Iris pigment epithelial cell (primary cell): ENCODE measurements at places on chromosomes 16 and 17.

DNA sequence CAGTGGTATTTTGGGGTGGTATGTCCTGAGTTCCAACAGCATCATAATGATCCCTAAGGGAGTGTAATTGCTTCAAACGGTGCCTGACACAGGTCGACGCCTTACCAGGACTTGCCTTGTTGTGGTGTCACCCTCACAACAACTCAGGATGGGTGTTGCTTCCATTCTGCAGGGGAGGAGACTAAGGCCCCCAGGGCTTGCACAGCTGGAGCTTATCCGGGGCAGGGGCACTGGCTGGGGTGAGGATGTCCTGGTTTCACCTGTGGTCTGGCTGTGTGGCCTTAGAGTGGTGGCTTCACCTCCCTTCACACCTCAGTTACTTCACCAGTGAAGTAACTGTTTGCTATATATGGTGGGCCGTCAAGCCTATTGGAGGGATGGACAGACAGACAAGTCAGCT, 23.3 kb downstream of the LLGL2 start:
- no peak for DNase-seq

DNA sequence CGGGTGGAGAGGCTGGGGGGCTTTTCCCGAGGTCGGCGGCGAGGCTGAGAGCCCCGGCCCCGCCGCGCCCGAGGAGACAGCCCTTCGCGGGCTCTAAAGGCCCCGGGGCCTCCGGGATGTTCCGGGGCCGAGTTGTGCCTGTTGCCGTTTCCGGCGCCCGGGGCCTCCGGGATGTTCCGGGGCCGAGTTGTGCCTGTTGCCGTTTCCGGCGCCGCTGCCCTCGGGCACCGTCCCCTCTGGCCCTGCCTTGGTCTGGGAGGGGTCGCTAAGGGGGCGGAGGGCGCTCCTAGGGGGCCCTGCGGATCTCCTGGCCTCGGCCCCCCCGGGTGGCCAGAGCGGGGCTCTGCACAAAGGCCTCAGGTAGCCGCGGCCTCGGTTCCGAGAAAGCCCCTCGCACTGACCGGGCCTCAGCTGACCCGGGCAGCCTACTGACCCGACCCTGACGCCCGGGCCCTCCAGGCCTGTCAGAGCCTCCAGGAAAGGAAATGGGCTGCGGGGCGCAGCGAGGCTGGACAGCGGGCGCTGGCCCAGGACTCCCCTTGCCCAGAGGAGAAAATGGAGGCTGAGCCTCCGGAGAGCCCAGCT, 24.2 kb downstream of the ACTG1 start:
- no peak for DNase-seq

GRCh38 chr17:4959261-4959965, 8.2 kb downstream of the SPAG7 start:
- DNase-seq = no peak

- no peak for DNase-seq
These were observed 42.0 kb upstream of the XYLT1 start for GRCh38 chr16:17512636-17513220.

GRCh38 chr17:76887802-76888201, 19.6 kb downstream of the MGAT5B start:
- no peak for DNase-seq

GRCh38 chr16:79482011-79482410, 118.5 kb downstream of the MAF start:
- no peak for DNase-seq

DNA sequence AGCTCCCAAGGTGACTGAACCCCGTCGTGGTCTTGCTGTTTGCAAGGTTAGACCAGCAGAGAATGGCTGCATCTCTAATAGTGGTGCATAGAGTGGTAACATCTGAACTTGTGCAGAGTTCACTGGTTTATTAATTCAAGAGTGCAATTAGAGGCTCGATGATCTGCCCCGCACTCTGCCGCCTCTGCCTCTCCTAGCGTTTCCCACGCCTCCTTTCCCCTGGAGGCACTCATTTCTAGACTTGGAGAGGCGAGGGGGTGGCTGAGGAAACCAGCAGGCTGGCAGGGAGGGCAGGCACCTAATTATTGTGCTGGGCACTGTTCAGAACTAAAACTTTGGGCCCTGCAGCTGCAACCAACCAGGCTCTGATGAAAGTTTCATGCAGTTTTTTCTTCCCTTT, 363.5 kb upstream of the EEF2KMT start:
- DNase-seq = no peak

DNA sequence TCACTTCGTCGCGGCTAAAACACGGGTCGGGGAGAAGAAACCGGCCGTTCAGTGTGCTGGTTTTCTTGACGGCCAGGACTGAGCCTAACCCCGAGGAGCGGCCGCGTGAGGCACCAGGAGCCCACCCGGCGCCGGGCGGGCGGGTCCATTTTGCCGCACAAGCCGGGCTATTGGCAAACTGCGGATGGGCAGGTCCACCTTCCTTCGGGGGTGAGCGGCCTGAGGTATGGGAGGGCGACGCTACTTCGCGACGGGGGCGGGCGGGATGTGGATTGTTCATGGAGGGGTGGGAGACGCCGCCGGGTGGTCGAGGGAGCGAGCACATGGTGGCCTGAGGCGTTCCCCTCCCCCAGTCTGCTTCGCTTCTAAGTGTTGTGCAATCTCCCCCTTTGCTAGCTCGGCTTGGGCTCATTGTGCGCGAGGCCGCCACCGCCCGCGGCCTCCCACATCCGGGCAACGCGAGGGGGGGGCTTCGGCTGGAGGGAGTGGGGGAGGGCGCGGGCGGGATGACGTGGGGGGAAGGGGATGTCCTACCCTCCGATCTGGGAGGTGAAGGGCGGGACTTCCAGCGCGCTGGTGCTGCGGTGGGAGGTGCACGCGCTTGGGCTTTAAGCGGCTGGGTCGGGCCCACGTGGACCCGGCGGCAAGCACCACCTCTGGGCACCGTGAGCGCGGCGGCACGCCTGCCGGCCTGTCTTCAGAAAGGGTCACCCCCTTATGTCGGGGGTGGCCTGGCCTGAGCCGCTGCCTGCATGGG, 5.9 kb upstream of the CD68 start:
- peak; percentile 94 for DNase-seq

DNA sequence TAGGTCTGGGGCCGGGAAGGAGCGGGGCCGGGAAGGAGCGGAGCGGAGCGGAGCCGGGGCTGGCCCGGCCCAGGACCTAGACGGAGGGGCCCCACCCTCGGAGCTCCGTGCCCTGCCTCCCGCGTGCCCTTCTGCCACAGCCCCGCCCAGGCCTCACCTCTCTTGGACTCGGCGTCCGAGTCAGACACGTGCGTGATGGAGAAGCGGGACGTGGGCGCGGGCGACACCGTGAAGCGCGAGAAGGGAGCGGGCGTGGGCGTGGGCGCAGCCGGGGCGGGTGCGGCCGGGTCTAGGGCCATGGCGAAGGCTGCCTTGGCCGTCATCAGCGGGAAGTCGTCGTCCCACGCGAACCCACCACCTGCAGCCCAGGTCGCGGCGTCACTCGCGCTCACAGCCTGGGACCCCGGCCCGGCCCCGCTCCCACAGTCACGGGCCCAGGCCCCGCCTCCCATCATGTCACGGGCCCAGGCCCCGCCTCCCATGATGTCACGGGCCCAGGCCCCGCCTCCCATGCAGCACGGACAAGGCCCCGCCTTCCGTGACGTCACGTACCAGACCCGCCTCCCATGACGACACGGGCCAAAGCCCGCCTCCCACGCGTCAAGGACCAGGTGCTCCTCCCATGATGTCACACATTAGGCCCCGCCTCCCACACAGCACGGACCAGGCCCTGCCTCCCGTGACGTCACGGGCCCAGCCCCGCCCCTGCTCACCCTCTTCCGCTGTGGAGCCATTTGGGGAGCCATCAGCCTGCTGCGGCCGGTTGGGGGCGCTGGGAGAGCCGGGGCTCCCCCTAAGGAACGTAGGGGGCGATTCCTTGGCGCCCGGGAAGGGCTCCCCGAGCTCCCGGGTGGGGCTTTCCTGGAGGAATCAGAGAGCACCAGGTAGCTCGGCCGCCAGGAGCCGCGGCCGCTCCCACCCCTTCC, 45.8 kb upstream of the PVALEF start:
- peak; percentile 95 for DNase-seq

DNA sequence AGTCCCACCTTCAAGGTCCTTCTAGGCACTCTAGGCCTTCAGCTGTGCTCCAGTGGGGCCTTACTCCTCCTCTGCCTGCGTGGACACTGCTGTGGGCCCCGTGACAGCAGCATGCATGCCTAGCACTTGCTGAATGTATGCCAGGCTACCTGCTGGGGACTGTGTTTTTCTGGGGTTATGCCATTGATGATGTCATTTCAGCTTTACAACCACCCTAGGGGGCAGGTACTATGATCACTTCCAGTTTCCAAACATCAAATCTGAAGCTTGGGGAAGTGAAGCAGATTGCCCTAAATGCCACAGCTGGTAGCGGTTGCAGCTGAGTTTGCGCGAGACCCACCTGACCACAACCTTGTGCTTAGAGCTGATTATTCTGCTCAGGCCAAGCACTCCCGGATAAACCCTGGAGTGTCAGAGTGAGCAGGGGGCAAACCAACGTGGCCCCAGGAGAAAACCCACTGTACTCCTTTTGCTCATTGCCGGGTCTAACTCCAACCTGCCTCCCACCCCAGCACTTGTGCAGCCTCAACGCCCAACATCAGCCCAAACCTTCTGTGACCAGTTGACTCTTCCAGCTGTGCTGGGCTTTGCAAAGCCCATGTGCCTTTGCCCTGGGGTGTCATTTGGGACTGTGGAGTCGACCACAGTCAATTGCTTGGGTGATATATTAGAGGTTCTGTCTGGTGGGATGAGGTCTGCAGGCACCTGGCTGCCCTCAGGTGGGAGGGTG, 168.4 kb downstream of the ENGASE start:
- no peak for DNase-seq

DNA sequence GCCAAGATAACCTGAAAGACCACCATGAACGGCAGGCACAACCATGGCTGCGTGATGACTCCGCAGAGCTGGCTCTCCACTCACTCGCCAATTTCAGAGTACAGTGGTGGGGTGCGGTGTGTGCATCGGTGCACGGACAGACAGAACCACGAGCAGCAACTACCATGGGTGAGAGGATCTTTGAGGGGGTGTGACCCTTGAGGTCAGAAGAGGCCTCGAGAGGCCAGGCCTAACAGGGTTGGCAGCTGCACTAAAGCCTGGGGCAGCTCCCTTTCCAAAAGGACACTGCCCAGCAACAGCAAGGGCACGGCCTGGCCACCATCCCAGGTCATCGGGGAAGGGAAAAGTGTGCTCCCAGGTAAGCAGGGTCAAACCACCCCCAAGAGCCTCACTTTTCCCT, 1.9 kb upstream of the ECI1 start:
- DNase-seq = no peak

DNA sequence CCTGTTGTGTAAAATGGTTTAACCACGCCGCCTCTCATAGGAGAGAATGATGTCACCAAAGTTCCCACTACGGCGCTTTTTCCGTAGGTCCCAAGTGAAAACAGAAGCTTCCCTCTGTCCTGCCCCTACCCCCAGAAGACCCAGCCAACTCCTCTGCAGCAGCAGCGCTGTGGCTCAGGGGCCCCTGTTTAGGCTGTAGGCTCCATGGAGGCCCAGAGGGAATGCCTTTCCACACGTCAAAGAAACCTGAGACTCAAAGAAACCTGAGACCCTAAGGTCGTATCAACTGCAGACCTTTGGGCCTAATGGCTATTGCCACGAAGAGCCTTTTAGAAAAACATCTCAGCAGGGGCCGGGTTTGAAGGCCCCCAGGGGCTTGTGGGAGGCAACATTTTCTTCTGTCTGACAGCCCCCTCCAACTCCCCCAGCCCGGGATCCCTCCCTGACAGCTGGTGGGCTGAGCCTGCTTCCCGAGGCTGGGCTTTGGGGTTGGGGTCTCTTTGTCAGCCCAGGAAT, 43.1 kb upstream of the MEAK7 start:
- no peak for DNase-seq

DNA sequence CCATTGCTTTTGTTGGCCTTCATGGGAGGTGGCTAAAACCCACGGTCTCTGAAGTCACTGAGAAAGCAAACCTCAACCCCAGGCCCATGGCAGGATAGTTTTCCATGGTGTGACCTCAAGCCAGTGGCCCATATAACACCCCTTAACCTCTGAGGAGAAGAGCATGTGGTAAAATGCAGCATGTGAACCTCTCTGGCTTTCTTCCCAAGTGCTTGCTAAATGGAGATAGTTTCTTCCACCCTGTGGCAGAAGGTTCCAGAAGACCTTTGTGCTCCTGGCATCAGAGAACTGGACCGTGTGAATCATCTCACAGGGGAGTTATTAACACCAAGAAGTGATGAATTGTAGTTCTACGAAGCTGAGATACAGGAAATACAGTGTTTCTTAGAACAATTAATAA, 47.3 kb downstream of the MYOCD start:
- no peak for DNase-seq

- DNase-seq = no peak
These were observed 238.7 kb upstream of the ELAC2 start for GRCh38 chr17:13256545-13256944.

- DNase-seq = no peak
These were observed at the start of gene HID1 for GRCh38 chr17:74972107-74972972. Gene HID1 (minus strand): TSS chr17:74972759. CDS start chr17:74972656, 103 bp downstream.

- DNase-seq = peak; percentile 42
These were observed 1.4 kb downstream of the UBE2I start for GRCh38 chr16:1310832-1311200.

- DNase-seq = no peak
These were observed 46.7 kb downstream of the MGAT5B start for GRCh38 chr17:76914937-76915336.

- peak; percentile 64 for DNase-seq
These were observed 20.1 kb downstream of the PIEZO1 start for GRCh38 chr16:88764913-88765349.

DNA sequence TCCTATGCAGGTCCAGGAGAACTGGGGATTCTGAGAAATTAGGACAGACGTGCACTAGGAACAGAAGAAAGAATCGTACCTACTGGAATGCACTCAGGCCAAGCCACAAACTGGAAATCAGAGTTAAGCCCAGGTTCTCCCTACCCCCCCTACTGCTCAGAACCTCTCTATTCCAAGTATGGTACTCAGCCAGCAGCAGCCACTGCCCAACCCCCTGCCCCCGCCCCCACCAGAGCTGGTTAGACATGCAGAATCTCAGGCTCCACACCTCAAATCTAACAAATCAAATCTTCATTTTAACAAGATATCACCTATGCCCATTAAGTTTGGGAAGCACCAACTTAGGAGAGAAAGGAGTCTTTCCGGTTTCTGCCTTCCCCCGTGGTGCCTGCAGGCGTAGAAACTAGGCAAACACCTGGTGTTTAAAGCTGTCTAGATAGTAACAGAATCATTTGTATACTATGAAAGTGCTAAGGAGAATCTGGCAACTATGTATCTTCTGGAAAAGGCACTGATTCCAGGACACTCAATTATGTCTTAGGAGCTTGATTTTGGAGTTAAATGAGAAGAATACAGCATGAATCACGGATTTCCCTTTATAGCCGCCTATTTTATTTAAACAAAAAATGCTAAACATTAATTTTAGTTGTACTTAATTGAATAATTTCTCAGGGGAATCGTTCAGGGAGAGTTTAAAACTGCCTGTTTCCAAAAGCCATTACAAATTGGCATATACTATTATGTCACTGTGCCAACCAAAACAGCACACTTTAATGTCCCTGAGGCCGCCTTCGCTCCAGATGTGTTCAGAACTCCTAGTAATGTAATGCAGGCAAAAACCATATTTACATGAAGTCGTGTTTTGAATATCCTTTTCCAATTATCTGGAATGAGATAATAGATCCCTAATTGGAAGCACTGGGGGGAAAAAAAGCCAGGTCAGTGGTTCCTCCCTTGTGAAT, 166.5 kb downstream of the STX8 start:
- no peak for DNase-seq

GRCh38 chr16:4690946-4691665, 2.3 kb upstream of the NUDT16L1 start:
- no peak for DNase-seq
